ENCODE measurements at places on chromosomes 1 and 21.

- no peak for DNase-seq
Measured at GRCh38 chr1:226736908-226737818, 1.9 kb downstream of the ITPKB start.

- DNase-seq = no peak
Measured at GRCh38 chr21:35006771-35007170, 42.3 kb downstream of the RUNX1 start.

DNA sequence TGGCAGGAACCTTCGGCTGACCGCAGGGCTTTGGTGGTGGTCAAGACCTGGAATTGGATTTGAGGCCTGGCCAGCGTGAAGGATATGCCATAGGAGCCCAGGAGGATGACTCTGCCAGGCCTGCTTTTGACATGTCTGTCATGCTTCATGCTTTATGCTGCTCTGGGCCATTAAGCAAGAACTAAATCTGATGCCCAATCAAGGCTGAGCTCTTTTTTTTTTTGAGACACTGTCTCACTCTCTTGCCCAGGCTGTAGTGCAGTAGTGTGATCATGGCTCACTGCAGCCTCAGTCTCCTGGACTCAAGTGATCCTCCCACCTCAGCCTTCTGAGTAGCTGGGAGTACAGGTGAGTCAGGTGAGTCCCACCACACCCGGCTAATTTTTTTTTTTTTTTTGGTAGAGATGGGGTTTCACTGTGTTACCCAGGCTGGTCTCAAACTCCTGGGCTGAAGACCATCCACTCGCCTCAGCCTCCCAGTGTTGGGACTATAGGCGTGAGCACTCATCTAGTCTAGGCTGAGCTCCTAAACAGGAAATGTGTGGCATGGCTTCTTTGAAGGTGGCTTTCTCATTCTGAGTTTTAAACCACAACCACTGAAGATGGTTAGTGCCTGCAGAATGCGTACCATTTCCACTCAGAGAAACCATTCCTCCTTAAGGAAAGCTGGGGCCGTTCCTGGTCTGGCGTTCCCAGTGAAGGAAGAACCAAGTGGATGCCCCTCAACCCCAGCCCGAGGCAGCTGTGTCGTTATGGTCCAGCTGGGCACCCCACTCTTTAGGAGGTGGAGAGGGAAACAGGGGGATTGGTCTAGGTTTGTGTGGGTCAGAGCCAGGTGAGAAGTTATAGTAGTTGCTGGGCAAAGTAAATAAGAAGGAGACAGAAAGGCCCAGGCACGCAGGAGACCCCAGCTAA is 34.2 kb upstream of the ATP5PO start:
- DNase-seq = no peak

DNA sequence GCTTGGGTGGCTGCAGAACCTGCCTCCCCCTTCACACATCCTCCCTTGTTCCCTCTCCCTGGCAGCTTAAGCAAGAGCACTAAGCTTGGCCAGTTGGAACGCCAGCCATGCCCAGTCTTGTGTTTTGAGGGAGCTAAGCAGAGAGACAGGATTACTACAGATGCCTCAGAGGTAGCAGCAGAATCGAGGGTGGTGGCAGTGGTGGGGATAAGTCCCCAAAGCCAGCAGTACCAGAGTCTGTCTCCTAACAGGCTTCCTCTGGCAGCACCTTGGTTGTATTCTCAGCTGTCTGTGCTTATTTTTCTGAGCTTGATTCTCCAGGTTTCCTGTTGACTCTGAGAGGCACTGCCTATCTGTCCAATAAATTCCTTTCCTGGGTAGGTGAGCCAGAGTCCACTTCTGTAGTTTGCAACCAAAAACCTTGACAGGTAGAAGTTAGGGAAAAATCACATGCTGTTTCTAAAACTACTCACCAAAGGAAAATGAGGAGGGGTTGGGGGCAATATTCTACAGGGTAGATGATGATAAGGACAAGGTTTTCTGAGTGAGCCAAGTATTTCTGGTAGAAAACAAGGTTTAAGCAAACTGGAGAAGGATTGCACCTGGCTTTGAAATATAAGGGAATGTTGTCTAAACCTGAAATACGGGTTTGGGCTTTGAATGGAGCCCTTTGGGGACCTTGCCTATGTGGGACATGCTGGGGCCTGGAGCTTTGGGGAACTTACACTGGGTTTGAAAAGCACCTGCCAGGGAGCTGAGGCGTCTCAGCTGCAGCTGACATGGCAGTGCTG is 100.8 kb downstream of the PBX1 start:
- DNase-seq = no peak

DNA sequence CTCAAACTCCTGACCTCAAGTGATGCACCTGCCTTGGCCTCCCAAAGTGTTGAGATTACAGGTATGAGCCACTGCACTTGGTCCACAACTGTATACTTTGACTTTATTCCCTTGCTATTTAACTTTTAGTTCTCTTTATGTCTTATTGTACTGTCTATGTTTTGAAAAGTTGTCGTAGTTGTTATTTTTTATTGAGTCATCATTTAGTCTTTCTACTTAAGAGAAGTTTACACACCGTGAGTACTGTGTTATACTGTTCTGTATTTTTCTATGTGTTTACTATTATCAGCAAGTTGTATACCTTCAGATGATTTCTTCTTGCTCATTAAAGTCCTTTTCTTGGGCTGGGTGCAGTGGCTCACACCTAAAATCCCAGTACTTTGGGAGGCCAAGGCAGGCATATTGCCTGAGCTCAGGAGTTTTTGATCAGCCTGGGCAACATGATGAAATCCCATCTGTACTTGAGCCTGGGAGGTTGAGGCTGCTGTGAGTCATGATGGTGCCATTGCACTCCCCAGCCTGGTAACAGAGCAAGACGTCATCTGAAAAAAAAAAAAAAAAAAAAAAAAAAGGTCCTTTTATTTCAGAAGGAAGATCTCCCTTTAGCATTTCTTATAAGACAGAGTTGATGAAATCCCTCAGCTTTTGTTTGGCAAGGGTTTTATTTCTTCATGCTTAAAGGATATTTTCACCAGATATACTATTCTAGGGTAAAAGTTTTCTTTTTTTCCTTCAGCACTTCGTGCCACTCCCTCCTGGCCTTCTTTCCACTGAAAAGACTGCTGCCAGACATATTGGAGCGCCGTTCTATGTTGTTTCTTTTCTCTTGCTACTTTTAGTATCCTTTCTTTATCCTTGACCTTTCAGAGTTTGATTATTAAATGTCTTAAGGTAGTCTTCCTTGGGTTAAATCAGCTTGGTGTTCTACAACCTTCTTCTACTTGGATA is 47.6 kb downstream of the TNFSF18 start:
- DNase-seq = peak; percentile 42

DNA sequence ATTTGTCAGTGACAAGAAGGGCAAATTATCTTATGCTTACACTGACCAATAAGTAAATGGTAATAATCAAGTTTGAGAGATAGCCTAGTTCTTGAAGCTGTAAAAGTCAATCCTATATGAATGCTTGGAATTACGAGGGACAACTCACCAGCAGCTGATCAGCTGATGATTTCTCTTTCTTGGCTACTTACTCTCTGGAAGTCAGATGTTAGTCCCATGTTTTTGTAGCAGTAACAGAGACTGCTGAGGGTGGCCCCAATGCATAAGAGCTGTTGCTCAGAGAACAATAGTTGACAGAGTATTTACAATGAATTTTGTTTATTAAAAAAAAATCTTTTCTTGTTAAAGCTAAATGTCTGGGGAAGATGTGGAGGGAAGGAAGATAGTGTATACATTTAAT is 39.3 kb downstream of the CD160 start:
- DNase-seq = no peak

GRCh38 chr1:46188295-46189030 is 9.8 kb downstream of the POMGNT1 start:
- no peak for DNase-seq

- DNase-seq = no peak
Measured at GRCh38 chr1:119626011-119626545, 22.0 kb downstream of the ZNF697 start.

- DNase-seq = peak; percentile 68
Measured at GRCh38 chr1:241612533-241613477, 27.4 kb downstream of the CHML start.

- no peak for DNase-seq
Measured at GRCh38 chr1:65281846-65282245, 27.5 kb upstream of the DNAJC6 start.

DNA sequence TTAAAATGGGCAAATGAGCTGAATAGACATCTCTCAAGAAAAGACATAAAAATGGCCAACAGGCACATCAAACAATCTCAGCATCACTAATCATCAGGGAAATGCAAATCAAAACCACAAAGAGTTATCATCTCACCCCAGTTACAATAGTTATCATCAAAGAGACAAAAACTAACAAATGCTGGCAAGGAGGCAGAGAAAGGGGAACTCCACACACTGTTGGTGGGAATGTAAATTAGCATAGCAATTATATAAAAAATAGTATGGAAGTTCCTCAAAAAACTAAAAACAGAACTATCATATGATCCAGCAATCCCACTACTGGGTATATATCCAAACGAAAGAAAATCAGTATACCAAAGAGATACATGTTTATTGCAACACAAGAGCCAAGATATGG is 68.7 kb downstream of the DENND1B start:
- DNase-seq = no peak

DNA sequence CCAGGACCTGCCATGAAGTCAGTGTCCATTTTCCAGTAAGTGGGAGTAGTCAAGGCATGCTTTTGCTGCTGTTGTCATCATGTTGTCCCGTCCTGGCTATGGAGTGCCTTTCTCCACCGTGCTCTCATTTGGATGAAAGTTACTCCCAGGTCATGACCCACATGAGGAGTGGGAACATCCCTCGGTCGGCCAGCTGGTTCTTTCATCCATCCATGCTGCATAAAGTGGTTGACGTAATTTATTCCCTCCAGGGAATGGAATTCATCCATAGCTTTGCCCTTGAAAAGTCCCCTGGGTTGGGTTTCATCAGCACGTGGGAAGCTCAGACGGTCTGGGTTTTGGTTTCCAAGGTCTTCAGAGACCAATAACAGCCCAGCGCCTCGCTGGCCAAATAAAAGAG is 11.6 kb downstream of the PLA2G2A start:
- DNase-seq = no peak

GRCh38 chr1:25990702-25991395 is 7.0 kb downstream of the PAFAH2 start:
- no peak for DNase-seq

DNA sequence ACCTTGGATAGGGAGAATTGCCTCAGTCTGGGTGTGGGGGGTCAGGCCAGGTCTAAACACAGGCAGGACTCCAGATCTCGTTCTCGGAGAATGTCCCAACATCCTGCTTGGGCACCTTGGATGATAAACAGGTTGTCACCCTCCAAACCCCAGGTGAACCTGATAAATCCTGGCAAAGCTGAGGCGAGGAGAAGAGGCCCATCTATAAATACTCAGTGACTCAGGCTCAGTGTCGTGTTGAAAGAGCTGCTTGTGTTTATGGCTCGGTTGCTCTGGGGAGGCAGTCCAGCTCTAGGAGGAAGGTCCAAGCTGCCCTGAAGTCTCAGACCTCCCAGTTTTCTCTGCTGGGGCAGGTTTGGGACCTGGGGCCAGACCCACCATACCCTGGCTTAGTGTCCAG is 15.8 kb upstream of the TRIM63 start:
- no peak for DNase-seq

DNA sequence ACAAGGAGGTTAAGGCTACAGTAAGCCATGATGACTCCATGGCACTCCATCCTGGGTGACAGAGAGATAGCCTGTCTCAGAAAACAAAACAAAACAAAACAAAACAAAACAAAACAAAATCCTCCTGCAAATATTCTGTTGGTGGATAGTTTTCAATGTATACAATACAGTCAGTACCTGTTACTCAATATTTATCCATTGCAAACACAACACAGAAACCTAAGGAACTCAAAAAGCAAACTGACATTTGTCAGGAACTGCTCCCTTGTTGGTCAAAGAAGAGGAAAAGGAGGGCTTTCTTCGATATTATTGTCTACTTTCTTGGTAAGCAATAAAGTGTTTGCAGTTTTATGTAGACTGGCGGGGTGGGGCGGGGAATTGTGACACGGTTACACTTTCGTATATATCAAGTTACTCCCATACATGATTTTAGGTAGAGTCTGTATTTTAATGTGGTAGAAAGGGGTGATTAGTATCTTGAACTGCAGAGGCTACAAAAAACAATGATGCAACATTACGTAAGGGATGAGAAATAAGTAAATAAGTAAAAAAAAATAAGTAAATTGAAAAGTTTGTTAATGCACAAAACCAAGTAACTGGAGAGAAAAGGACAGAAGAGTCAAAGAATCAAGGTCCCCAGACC is 31.8 kb downstream of the APP start:
- no peak for DNase-seq

- no peak for DNase-seq
Measured at GRCh38 chr1:44673675-44674112, 587 bp downstream of the TMEM53 start.

GRCh38 chr1:206578068-206578977 is 33.9 kb downstream of the EIF2D start:
- no peak for DNase-seq

- no peak for DNase-seq
Measured at GRCh38 chr1:65872301-65872700, 79.6 kb downstream of the PDE4B start.

DNA sequence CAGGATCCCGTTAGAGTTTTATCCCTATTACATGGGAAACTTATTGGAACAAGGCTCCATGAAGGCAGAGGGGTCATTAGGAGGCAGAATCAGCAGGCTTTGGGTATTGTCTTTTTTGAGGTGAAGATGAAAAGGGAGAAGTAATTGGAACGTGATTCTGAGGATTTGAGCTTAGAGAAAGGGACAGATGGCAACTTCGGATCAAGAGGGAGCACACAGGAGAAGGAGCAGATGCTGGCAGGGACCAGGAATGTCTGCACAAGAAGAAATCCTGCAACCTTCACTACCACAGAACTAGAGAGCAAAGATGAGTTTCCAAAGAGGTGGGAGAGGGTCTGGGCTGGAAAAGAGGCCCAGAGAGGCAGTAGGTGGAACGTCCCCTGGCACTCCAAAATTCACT is 202.8 kb downstream of the RRAGC start:
- no peak for DNase-seq

DNA sequence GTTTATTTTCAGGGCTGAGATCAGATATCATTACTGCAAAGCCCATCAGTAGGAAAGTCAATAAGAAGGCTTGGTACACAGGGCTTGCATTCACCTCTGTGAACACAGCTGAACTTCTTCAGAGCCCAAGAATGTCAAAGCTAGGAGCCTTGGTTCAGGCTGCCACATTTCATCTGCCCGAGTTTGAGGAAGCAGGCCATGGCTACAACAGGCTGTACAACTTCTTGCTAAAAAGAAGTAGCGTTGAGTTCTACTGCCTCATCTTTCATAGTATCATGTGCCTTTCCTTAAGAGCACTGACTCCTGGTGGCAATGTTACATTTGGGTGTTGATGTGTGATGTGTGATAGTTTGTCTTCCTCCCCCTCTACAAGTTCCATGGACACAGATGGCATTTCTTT is 10.1 kb downstream of the C1orf162 start:
- DNase-seq = no peak

GRCh38 chr1:47763591-47764171 is 233.5 kb downstream of the TRABD2B start:
- DNase-seq = no peak
